Hematopoietic multipotent progenitor cell treated with erythropoietin and hydrocortisone succinate and interleukin-3 and kit ligand, for 17 days (in vitro differentiated cells): ENCODE measurements at places on chromosomes 1 and 21.

GRCh38 chr21:32712641-32713040 lies 15.2 kb downstream of the SYNJ1 start:
- no peak for DNase-seq

- no peak for DNase-seq
Observed at GRCh38 chr21:39774227-39774626, 29.2 kb downstream of the IGSF5 start.

GRCh38 chr1:47230692-47231300 lies 1.2 kb downstream of the TAL1 start:
- peak; percentile 74 for DNase-seq

DNA sequence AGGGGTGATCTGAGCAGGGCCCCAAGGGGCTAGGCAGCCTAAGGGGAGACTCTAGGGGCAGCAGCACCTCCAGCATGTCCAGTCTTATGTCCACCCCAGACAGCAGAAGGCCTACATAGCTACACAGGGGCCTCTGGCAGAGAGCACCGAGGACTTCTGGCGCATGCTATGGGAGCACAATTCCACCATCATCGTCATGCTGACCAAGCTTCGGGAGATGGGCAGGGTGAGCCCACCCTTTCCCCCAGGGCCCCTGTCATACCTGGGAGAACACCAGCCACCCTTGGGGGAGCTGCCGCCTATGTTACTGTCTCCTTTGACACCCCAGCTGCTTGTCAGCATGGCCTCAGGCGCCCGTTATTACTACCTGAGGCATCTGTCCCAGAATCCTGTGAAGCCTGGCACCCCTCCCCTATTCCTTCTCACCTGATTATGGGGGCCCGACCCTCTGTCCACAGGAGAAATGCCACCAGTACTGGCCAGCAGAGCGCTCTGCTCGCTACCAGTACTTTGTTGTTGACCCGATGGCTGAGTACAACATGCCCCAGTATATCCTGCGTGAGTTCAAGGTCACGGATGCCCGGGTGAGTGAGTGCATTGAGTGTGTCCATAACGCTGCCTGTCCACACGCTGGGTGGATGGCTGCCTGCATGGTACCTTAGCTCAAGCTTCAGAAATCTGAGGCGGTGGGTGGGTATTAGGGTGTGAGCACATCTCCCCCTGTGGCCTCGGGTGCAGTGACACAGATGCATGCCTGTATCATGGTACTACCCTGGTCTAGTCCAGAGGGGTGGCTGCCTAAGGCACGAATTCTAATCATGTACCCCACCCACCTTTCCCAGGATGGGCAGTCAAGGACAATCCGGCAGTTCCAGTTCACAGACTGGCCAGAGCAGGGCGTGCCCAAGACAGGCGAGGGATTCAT lies 29.7 kb upstream of the KDM4A start:
- no peak for DNase-seq

- DNase-seq = no peak
Observed at GRCh38 chr21:36689324-36689723, 9.6 kb upstream of the SIM2 start.
